ENCODE measurements at places on chromosomes 13 and 19.

- DNase-seq: no peak
These were observed 10.6 kb downstream of the REXO1 start for GRCh38 chr19:1837625-1838105.

DNA sequence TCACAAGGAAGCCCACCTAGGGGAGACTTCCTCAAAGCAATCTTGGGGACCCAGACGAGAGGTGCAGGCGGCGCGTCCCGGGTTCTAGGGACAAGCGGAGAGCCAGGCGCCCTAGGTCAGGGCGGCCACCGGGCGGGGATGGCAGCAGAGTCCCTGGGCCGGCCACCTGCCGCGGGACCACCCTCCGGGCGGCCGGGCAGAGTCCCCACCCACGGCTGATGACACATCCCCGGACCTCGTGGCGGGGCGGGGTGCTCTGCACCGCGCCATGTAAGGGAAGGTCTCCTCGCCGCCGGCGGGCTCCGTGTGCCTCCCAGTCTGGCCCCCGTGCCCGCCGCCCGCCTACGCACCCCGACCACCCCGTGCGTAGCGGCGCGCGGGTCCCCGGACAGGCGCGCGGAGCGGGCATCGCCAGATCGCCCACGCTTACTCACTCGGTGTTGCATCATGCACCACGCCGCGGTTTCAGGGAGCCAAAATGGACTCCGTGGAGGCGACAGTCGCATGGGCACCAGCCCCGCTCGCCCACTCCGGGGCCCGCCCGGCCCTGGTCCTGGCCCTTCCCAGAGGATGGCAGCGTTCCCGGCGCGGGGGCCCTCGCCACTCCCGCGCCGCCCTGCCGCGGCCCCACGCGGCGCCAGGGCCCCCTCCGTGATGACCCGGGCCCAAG, 643 bp downstream of the SLC7A1 start:
- DNase-seq: no peak

- DNase-seq: no peak
These were observed 13.1 kb upstream of the TIMM13 start for GRCh38 chr19:2440515-2440914.

GRCh38 chr13:93769101-93769500, 542.5 kb downstream of the GPC6 start:
- no peak for DNase-seq

- no peak for DNase-seq
These were observed 409.1 kb downstream of the FGF9 start for GRCh38 chr13:22079961-22080360.

DNA sequence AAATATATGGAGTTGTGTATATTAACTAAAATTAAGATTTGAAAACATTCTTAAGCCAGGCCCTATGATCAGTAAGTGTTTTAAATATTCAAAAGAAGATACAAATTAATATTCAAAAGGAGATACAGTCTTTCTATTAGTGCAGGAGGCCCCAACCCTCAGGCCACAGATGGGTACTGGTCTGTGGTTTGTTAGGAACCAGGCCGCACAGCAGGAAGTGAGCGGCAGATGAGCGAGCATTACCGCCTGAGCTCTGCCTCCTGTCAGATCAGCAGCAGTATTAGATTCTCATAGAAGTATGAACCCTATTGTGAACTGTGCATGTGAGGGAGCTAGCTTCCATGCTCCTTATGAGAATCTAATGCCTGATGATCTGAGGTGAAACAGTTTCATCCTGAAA, 232.9 kb downstream of the FOXO1 start:
- no peak for DNase-seq

- DNase-seq: no peak
These were observed 16.9 kb downstream of the DZIP1 start for GRCh38 chr13:95627590-95627989.

- DNase-seq: no peak
These were observed 21.7 kb upstream of the KATNAL1 start for GRCh38 chr13:30329009-30329585.

DNA sequence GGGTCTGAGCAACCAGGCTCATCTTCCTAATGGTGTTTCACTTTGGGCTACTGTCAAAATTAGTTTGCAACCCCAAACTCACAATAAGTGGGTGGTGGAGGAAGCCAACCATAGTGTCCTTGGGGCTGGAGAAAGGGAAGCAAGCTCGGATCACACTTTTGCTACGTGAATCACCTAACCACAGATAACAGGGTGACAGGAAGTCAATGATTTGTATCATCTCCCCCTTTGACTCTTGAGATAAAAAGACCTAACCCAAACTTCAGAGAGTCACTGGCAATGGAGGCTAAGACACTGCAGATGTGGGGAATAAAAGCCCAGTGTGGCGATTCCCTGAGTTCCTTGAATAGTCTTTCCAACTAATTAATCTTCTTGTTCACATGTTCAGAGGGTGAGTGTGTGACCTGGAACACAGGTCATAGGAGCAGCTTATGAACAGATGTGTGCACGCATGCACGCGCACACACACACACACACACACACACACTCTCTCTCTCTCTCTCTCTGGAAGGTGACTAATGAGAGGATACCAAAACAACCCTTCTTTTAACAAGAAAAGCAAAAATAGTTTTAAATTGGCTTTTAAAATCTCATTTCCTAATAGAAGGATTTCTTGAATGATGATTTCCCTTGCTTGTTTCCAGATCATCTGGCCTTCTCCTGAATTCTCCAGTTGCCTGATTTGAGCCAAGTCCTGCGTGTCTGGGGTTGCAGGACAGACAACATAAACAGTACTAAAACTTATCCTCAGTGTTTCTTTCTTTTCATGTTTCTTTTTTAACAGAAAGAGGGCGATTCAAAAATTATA, 21.2 kb upstream of the DOCK9 start:
- no peak for DNase-seq

GRCh38 chr19:11814700-11815035, 595 bp downstream of the ZNF440 start:
- no peak for DNase-seq

GRCh38 chr13:112483299-112483698, 104.7 kb downstream of the TUBGCP3 start:
- DNase-seq: no peak

GRCh38 chr13:88257706-88258105, 586.5 kb downstream of the SLITRK5 start:
- no peak for DNase-seq

DNA sequence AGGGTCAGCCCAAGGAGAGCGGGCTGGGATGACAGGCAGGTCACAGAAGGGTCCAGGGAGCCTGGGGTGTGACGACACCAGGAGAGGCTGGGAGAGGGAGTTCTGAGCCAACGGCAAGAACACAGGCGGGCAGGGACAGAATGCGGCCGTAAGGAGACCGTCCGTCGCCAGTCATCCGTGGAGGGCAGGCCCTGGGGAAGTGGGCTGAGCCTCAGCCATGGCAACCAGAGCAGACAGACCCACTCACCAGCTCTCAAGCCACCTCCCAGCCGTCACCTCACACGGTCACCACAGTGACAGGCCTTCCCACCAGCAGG, 3.7 kb upstream of the TMEM86B start:
- no peak for DNase-seq

DNA sequence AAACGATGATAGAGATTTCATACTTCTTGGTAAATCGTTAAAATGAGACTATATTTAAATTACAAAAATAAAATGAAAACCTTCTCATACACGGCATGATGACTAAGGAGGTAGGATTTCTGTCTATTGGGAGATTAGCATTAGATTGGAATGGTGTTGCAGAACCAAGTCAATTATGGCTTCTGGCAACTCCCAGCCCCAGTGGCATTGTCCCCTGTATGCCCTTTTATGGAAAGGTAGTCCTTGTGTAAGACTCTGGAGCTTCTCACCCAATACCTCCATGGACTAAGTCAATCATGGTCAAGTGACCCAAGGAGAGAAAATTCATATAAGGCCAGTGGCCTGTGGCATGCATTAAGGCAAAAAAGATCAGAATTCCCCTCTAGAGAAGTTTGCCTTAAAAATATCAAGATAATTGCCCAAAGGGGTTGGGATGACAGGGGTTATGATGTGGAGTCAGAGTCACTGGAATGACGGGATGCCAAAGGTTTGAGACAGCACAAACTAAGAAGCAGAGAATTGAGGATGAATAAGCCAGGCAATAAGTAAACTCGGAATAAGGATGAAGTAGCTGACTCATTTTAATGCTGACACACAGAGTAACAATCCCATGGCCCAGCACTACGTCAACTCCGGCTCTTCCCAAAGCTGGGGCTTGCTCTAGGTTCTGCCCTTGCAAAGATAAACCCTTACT, 57.8 kb upstream of the POSTN start:
- DNase-seq: no peak

DNA sequence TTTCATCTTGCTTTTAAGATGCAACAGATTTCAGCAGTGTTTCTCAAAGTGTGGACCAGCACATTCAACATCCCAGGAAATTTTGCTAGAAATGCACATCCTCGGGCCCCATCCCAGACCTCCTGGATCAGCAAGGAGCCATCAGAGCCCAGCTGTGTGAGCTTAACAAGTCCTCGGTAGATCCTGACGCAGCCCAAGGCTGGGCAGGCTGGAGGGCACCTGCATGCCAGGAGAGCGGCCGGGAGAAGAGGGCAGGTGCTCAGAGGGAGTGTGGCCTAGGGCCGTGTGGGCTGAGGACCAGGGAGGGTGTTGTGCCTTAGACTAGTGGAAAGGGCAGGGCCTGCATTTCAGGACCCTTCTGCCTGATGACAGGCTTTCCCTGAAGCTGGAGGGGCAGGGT, 2.2 kb upstream of the MCF2L start:
- no peak for DNase-seq

DNA sequence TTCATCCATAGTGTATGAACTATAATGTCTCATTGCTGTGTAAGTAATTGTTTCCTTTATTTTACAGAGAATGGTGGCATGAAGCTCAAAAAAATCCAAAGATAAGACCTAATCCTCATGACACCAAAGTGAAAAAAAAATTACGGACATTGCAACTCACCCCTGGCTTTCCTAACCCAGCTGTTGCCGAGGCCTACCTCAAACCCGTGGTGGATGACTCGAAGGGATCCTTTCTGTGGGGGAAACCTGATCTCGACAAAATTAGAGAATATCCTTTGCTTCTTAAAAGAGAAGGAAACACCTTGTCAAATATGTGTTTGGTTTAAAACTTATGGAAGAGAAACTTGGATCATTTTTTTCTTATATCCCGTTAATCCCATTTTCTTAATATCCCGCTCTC, 26.3 kb downstream of the ERCC5 start:
- no peak for DNase-seq

DNA sequence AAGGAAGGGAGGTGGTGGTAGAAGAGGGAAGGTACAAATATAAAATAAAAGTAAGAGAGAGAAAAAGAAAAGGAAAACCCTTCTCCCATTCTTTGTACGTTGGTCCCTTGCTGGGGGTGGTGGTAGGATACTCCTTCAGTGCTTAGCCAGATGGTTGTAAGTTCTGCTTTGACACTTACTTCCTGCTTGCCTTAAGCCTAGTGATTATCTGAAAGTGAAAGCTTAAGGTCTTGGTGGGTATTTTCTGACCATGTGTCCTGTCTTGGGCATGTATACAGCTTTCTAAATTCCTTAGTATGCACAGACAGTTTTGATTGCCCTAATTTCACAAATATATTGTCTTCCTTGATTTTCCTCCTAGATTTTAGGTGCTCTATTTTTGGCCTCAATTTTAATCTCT, 314.8 kb downstream of the PCDH17 start:
- no peak for DNase-seq

GRCh38 chr13:36006347-36006746, 124.8 kb downstream of the DCLK1 start:
- DNase-seq: no peak

Measured in C1 segment of cervical spinal cord (tissue), 14 donors.